ENCODE measurements at places on chromosomes 1 and 21.

- no peak for DNase-seq
Observed at GRCh38 chr1:40896482-40896881, 34.3 kb upstream of the CITED4 start.

DNA sequence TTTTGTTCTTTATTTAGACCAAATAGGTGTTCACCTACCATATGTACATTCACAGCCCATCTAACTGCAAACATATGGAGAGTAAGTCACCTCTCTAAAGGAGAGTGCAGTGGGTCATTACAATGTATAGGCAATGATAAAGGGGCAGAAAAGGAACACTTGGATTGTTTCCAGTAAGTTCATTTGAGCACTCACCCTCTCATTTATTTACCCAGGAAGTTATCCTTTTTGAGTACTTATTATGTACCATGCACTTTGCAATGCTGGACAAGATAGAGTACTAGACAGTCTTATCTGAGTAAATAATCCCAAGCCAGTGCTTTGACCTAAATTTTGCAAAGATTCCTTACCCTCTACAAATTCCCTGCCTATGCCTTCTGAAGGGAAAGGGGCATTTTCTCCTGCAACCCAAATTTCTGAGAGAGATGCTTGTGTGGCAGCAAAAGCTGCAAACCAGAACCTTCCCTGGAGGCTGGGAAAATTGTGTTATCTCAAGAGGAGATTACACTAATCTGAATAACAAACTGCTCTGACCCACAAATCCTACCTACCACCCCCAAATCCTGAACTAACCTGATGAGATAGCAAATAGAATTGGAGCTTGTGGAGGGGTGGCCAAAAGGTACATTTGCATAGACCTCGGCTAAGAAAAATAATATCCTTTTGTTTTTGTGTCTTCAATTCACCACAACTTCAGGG, 18.6 kb upstream of the RGS8 start:
- DNase-seq: no peak

DNA sequence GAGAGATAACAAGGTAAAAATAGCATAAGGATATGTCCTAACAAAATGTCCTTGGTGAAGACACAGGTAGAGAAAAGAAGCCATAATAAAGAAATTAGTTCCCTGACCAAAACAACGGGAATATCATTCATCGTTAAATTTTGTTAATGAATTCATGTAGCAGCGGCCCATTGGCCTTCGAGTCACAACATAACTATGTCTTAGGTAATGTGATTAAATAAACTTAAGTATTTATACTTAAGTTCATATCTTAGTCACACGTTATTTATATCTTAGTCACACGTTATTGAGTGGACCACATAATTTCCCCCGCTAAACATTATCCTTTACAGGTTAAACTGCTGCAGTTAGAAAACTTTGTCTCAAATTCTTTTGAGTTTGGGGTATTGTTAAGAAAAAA, 1.2 kb downstream of the NEXN start:
- DNase-seq: no peak

DNA sequence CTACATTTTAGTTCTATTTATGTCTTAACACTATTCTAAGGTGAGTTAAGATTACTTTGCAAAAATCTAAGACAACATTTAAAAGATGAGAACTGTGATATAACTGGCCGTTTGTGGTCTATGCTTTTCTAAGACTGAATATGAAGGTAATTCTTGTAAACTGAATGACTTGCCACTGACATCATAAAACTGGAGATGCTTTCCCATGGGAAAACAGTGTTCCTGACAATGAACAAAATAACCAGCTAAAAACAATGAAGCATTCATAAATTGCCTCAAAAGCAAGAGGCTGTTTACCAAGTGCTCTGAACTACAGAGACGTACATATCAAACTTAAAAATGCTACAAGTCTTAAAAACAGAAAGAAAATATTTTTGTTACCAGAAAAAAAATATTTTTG, 54.7 kb downstream of the APP start:
- no peak for DNase-seq

DNA sequence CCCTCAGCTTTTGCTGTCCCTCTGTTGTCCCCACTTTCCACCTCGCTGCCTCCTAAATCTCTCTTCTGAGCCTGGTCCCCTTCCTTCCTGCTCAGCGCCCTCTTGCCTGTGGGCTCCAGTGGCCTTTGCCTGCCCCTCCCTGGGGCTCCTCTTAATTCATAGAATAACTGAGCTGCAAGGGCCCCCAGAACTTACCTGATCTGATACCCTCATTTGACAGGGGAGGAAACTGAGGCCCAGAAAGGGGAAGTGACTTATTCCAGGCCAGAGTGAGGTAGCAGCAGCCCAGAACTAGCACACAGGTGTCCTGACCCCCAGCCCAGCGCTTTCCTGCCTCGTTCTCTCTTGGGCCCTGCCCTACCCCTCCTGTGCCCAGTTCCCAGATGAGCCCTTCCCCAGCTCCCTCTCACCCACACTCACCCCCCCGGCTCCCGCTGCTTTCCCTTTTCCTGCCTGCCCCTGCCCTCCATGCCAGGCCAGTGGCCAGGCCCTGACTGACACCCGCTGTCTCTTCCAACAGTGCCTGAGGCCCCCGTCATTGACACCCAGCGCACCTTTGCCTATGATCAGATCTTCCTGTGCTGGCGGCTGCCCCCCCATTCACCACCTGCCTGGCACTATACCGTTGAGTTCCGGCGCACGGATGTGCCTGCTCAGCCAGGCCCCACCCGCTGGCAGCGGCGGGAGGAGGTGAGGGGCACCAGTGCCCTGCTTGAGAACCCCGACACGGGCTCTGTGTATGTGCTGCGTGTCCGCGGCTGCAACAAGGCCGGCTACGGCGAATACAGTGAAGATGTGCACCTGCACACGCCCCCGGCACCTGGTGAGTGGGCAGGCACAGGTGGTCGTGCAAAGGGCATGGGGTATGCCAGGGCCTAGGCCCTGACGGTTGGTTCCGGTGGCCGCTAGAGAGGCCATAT, 5.7 kb downstream of the TRIM46 start:
- DNase-seq: no peak

GRCh38 chr1:189899686-189900425, 577.8 kb downstream of the BRINP3 start:
- no peak for DNase-seq

DNA sequence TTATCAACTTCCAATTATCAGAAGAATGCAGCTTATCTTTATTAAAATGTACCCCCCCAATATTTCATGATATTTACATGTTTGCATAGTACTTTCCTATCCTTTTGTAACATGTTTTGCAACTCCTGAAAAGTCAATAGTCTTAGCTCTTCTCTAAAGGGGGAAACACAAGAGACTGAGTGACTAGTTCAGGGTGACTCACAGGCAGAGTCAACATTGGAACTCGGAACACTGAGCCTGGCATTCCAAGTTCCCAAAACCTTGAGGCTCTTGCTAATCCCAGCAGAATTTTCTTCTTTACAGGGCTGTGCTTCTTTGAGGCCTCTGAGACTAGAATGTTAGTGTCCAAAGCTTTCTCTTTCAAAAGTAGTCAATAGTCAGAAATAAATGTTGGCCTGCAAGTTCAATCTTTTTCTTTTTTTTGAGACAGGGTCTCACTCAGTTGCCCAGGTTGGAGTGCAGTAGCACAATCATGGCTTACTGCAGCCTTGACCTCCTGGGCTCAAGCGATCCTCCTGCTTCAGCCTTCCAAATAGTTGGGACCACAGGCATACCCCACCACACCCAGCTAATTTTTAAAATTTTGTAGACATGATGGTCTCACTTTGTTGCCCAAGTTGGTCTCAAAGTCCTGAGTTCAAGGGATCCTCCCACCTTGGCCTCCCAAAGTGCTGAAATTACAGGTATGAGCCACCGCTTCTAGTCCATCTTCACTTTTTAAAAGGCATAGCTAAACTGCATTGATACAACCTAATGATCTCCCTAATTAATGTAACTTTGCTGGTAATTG, 37.5 kb downstream of the ZNF281 start:
- no peak for DNase-seq

Measured in NCI-H524 treated with DMSO at 0.1 percent for 48 hours (cell line).